Kidney epithelial cell (primary cell): ENCODE measurements at places on chromosomes 11 and 22. TPM values are rescaled to one million over a fixed set of nuclear protein-coding genes. Genes with fewer than 3 reads are reported as not detected.

GRCh38 chr11:61533401-61533800, 24.9 kb downstream of the LRRC10B start:
- DNase-seq: no peak

Gene SPON1
- 3.2 and 3.7 TPM in 2 replicates for total RNA-seq

- DNase-seq: no peak
Observed at GRCh38 chr22:41770715-41771468, 29.6 kb upstream of the CCDC134 start.

GRCh38 chr11:73629907-73630306, 16.5 kb upstream of the PLEKHB1 start:
- no peak for DNase-seq

GRCh38 chr11:20368438-20368837, 4.9 kb downstream of the HTATIP2 start:
- DNase-seq: no peak

GRCh38 chr11:10457901-10458300, 2.8 kb downstream of the AMPD3 start:
- DNase-seq: no peak

Gene PTPN5
- 0.07 TPM in 1 of 2 replicates, not detected in the other for total RNA-seq

Gene KCNJ11
- total RNA-seq: 1.2 and 1.3 TPM in 2 replicates

GRCh38 chr11:61507962-61508861, at the start of gene LRRC10B:
Gene LRRC10B (plus strand): TSS chr11:61508749. CDS start chr11:61508999, 250 bp downstream.
- no peak for DNase-seq

GRCh38 chr11:117923773-117924172, 5.4 kb downstream of the TMPRSS13 start:
- no peak for DNase-seq

Gene EXPH5
- total RNA-seq: 8.5 and 10.1 TPM in 2 replicates

- DNase-seq: no peak
Observed at GRCh38 chr11:106217456-106217855, 140.0 kb downstream of the AASDHPPT start.

- DNase-seq: no peak
Observed at GRCh38 chr22:30027169-30027568, 53.1 kb upstream of the HORMAD2 start.

- DNase-seq: no peak
Observed at GRCh38 chr11:97794876-97795275, 1225.9 kb upstream of the CNTN5 start.

- DNase-seq: no peak
Observed at GRCh38 chr22:37566329-37566837, 6.1 kb downstream of the CDC42EP1 start.

Gene AGBL2
- 0.29 and 0.62 TPM in 2 replicates for total RNA-seq

Gene PISD
- total RNA-seq: 83.3 and 88.3 TPM in 2 replicates

DNA sequence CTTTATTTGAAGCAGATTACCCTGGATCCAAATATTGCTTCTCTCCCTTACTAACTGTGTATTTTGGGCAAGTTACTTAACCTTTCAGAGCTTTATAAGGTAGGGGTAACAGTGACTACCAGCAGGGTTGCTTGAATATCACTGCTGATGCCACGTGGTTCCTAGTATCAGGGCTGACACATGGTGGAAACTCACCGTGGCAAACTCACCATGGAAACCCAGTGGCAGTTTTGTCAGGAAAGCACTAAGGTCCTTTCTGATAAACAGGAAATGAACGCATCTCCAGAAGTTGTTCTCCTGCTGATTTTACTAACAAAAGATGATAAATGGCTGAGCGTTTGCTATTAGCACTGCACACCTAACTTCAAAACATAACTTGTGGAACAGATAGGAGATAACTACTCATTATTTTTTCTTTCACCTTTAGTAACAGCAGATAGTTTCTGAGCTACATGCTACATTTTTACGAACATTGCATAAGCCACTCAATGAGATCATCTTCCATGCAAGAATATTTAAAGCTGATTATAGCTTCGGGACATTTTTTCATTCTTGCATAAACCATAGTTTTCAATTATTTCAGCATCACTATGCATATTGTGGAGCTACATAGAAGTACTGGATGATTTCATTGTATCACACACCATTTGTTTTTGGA, 59.7 kb upstream of the RAG2 start:
- DNase-seq: no peak

Gene DEUP1
- total RNA-seq: 0.41 TPM in 1 of 2 replicates, not detected in the other

- no peak for DNase-seq
Observed at GRCh38 chr11:34148504-34149165, 43.2 kb downstream of the NAT10 start.

Gene C11orf21
- total RNA-seq: not detected in 2 replicates

Gene DKK3
- total RNA-seq: 164 and 204 TPM in 2 replicates
